ENCODE measurements at places on chromosomes 7 and 10.

- no peak for DNase-seq
Measured at GRCh38 chr7:104621321-104621720, 292.9 kb downstream of the LHFPL3 start.

DNA sequence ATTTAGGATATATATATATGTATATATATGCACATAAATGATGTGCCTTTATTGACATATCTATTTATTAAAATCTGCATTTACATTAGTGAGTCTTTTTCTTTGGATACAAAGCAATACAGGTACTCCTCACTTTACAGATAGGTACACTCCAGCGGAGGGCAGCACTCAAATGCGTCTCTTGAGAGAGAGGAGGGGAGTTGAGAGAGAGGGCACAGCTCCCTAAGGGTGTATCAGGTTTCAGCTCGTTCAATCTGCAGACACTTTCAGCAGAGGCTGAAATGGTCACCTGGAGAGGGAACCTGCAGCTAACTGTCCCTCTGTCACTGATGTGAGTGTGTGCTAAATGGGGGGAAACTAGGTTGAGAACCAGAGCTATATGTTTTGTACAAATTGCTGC lies 21.5 kb downstream of the C10orf53 start:
- DNase-seq, result no peak

GRCh38 chr10:48606530-48607355 lies 1.9 kb upstream of the ARHGAP22 start:
- no peak for DNase-seq

DNA sequence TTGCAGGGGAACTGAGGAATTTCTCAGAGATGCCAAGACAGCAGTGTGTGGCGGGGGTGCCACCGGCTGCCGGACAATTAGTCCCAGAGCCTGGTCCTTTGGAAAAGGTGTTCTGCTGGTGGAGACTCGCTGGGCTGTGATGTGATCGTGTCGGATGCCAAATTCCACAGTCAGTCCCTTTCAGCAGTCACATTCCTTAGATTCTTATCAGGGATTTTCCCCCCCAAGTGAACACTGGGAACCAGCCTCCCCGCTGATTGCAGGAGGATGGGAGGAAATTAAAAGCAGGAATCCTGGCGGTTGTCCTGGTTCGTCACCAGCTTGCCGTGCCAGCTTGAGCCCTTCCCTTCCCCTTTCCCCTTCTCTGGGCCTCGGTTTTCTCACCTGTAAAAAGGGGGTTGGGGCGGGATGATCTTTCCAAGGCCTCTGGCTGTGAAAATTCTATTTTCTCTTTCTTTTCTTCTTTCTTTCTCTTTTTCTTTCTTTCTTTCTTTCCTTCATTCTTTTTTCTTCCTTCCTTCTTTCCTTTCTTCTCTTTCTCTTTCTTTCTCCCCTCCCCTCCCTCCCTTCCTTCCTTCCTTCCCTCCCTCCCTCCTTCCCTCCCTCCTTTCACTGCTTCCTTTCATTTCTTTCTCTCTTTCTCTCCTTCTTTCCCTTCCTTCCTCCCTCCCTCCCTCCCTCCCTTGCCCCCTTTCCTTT lies 39.6 kb downstream of the COL26A1 start:
- DNase-seq, result no peak
